ENCODE measurements at places on chromosomes 5 and 9. TPM values are rescaled to one million over a fixed set of nuclear protein-coding genes. Genes with fewer than 3 reads are reported as not detected.

Gene FYB1
- total RNA-seq, result 1.8 TPM

Gene ORM2
- total RNA-seq, result not detected

Gene SH2D3C
- 11.5 TPM for total RNA-seq

Gene MUSK
- 6.1 TPM for total RNA-seq

Gene OR1J2
- total RNA-seq, result not detected
